Frontal cortex (tissue), 4 donors: ENCODE measurements at places on chromosomes 7 and 10. TPM values are rescaled to one million over a fixed set of nuclear protein-coding genes. Genes with fewer than 3 reads are reported as not detected.

GRCh38 chr10:3467052-3467951 lies 294.7 kb upstream of the PITRM1 start:
- DNase-seq: no peak

- DNase-seq: no peak
Measured at GRCh38 chr7:130899638-130900401, 165.8 kb upstream of the KLF14 start.

DNA sequence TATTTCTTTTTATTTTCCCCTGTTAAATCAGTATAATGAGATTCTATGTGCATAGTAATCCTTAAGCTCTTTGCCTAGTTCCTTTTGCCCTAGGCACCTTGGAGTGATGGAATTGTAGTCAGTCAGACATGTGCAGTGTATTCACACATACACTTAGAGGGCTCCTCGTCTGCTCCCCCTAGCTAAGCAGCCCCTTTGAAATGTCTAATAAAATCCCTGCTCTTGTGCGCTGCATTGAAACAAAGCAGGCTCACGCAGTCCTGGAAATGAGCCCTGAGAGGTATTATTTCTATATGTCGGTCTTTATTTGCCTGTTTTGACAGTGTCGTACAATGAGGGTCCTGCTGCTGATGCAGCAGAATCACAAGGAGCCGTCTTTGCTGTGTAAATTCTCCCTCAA lies 258.7 kb downstream of the AUTS2 start:
- DNase-seq: no peak

DNA sequence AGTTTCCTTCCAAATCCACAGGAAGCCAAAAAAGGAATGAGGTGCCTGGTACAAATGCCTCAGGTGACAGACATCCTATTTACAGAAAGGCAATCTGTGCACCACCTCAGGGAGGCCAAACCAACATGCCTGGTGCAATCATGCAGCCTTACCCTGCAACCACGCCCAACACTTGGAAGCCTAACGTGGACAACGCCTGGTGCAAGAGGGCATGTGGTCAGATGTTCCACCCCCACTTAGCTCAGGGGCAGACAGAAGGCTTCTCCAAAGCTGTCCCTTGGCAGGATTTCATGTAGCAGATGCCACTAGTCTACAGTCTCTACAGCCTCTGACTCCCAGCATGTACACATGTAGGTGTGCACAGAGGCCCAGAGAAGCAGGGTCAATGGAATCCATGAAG lies 89.5 kb downstream of the KCNMA1 start:
- no peak for DNase-seq

GRCh38 chr10:75430000-75430763 lies 1.2 kb upstream of the LRMDA start:
- no peak for DNase-seq

The PNLIPRP1 gene
- not detected for total RNA-seq

The PRDX3 gene
- 113 TPM for total RNA-seq

The CALML5 gene
- total RNA-seq: not detected

The PNLIPRP2 gene
- not detected for total RNA-seq
